ENCODE measurements at places on chromosomes 3 and 15. TPM values are rescaled to one million over a fixed set of nuclear protein-coding genes. Genes with fewer than 3 reads are reported as not detected.

Gene TYRO3
- 12.3 TPM for total RNA-seq

Gene ALG1L2
- not detected for total RNA-seq

Gene C3orf85
- total RNA-seq, result not detected

Gene MED12L
- total RNA-seq, result 0.47 TPM

Gene HESX1
- total RNA-seq, result 0.66 TPM

Gene LDHAL6B
- total RNA-seq, result not detected

Gene GOLGA8N
- total RNA-seq, result 9.1 TPM

Gene SLC38A3
- not detected for total RNA-seq

Gene RASL12
- total RNA-seq, result not detected

Gene FAM81A
- total RNA-seq, result 1.1 TPM

Gene LRRN1
- total RNA-seq, result 1.2 TPM

Gene TAGLN3
- total RNA-seq, result not detected

Gene PIF1
- 8.1 TPM for total RNA-seq

Gene GATM
- total RNA-seq, result 0.54 TPM

Gene NAALADL2
- total RNA-seq, result 4.2 TPM

Gene SLC24A5
- total RNA-seq, result not detected

Gene GOLGA6L7
- not detected for total RNA-seq

Gene B4GALT4
- 18.3 TPM for total RNA-seq

Gene SI
- total RNA-seq, result not detected

Gene NR1I2
- total RNA-seq, result not detected

Gene DNASE1L3
- not detected for total RNA-seq

Gene SYNPR
- not detected for total RNA-seq

Gene MUC4
- not detected for total RNA-seq

Gene ADCY5
- not detected for total RNA-seq

Gene SMAD3
- 26.1 TPM for total RNA-seq

Gene IL5RA
- total RNA-seq, result not detected

Gene TTLL13
- not detected for total RNA-seq

Gene DYNC1LI1
- 47.6 TPM for total RNA-seq

Gene NPAP1
- not detected for total RNA-seq

Gene KLHL40
- not detected for total RNA-seq

Gene DNAH12
- 0.47 TPM for total RNA-seq

Gene TM2D3
- 26.2 TPM for total RNA-seq

Measured in MCF 10A (cell line).